Hair follicle dermal papilla cell (primary cell): ENCODE measurements at places on chromosomes 5 and 9. TPM values are rescaled to one million over a fixed set of nuclear protein-coding genes. Genes with fewer than 3 reads are reported as not detected.

HK3 gene
- not detected in 2 replicates for total RNA-seq

RMRP gene
- 68,660 and 79,842 TPM in 2 replicates for total RNA-seq

ORM2 gene
- not detected in 2 replicates for total RNA-seq

TYRP1 gene
- 1.1 TPM in 1 of 2 replicates, not detected in the other for total RNA-seq

ABO gene
- total RNA-seq = not detected in 2 replicates

FOXD4L3 gene
- 0.49 TPM in 1 of 2 replicates, not detected in the other for total RNA-seq

ADAMTSL1 gene
- total RNA-seq = 75.3 and 123 TPM in 2 replicates

DBH gene
- total RNA-seq = not detected in 2 replicates

BARX1 gene
- not detected in 2 replicates for total RNA-seq

DMRT2 gene
- total RNA-seq = 0.16 and 0.36 TPM in 2 replicates

IFNA5 gene
- 0.32 TPM in 1 of 2 replicates, not detected in the other for total RNA-seq

ANXA2R gene
- 1.9 and 3.6 TPM in 2 replicates for total RNA-seq

SAXO1 gene
- under 0.01 TPM in 2 replicates for total RNA-seq

PCDHB15 gene
- total RNA-seq = 0.24 and 0.32 TPM in 2 replicates

PCDHA12 gene
- total RNA-seq = 0.16 and 0.36 TPM in 2 replicates

MEIKIN gene
- not detected in 2 replicates for total RNA-seq

PCDHGC3 gene
- 126 and 129 TPM in 2 replicates for total RNA-seq

NXNL2 gene
- 2.1 and 2.2 TPM in 2 replicates for total RNA-seq

UHRF2 gene
- total RNA-seq = 50.4 and 68.2 TPM in 2 replicates

COL5A1 gene
- total RNA-seq = 249 and 339 TPM in 2 replicates

WDR31 gene
- total RNA-seq = 1.6 and 2.2 TPM in 2 replicates

ARID3C gene
- 0.12 and 0.32 TPM in 2 replicates for total RNA-seq

RNF183 gene
- total RNA-seq = not detected in 2 replicates

WNT8A gene
- total RNA-seq = not detected in 2 replicates

FAM78A gene
- 0.49 and 0.73 TPM in 2 replicates for total RNA-seq

C5orf22 gene
- total RNA-seq = 18.6 and 27.3 TPM in 2 replicates

RGS3 gene
- total RNA-seq = 240 and 252 TPM in 2 replicates

ANKRD18B gene
- total RNA-seq = not detected in 2 replicates

IFNK gene
- total RNA-seq = not detected in 2 replicates

BARHL1 gene
- not detected in 2 replicates for total RNA-seq

EIF4E1B gene
- total RNA-seq = not detected in 2 replicates

GABBR2 gene
- 0.81 and 2.9 TPM in 2 replicates for total RNA-seq

NPR3 gene
- 21.4 and 31.9 TPM in 2 replicates for total RNA-seq

CCDC192 gene
- not detected in 2 replicates for total RNA-seq

FAM169A gene
- total RNA-seq = 4.7 and 5.3 TPM in 2 replicates

FUBP3 gene
- total RNA-seq = 40.9 and 50.0 TPM in 2 replicates

NRG2 gene
- total RNA-seq = 2.8 and 4.5 TPM in 2 replicates

SLCO6A1 gene
- total RNA-seq = not detected in 2 replicates

FAM200C gene
- 1.7 and 3.2 TPM in 2 replicates for total RNA-seq

CNTFR gene
- not detected in 2 replicates for total RNA-seq

FAT2 gene
- 6.6 and 21.9 TPM in 2 replicates for total RNA-seq

KIAA0825 gene
- total RNA-seq = 8.4 and 12.3 TPM in 2 replicates

BTNL8 gene
- not detected in 2 replicates for total RNA-seq
